ENCODE measurements at places on chromosomes 13 and 19.

DNA sequence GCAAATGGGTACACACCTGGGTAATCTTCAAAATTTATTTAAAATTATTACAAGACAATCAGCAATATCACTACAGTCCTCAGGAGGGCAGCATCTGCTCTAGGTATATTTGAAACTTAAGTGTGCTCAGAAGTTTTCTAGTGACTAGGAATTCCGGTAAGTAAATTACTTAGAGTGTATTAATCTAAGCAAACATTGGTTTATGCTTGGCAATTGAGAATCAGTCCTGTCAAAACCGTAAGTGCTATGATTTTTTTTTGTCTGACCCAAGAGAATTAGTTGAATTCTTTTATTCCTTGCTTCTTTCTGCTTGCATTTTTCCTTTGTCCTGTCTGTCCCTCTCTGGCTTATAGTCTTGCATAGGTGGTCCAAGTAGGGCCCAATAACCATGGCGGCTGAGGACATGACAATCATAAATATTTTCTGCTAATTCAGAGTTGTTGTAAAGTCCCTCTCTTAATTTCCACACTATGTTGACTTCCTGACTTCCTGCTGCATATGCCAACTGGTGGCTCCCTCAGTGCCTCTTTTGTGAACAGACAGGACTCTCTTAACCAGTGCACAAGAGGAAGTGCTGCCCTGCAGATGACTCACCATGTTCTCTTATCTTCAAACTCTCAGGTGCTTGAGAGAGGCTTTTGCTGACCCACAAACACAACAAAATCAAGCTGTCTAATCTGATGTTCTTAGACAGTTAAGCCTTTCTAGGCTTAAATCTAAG, 82.2 kb downstream of the SLAIN1 start:
- no peak overlapping the region for H3K27ac ChIP-seq
- H3K27me3 ChIP-seq, result no peaks in the 10 kb centered on the region
- no peaks in the 10 kb centered on the region for H3K36me3 ChIP-seq
- DNase-seq, result peak; percentile 72
- no peak overlapping the region for H3K4me3 ChIP-seq

- H3K36me3 ChIP-seq, result no peaks in the 10 kb centered on the region
- no peaks in the 10 kb centered on the region for H3K27me3 ChIP-seq
- peak; percentile 2 for DNase-seq
- H3K27ac ChIP-seq, result no peak overlapping the region
Measured at GRCh38 chr13:22461854-22462490, 718.8 kb upstream of the SGCG start.

GRCh38 chr13:77985866-77986636, 67.4 kb upstream of the EDNRB start:
- H3K36me3 ChIP-seq, result no peaks in the 10 kb centered on the region
- no peak overlapping the region for H3K27ac ChIP-seq
- no peak overlapping the region for H3K4me3 ChIP-seq
- H3K4me1 ChIP-seq, result peaks cover 2% of the 10 kb centered on the region

GRCh38 chr19:41298348-41298964, 11.5 kb upstream of the CCDC97 start:
- peaks cover 78% of the 10 kb centered on the region for H3K36me3 ChIP-seq
- H3K4me3 ChIP-seq, result no peak overlapping the region
- H3K27me3 ChIP-seq, result no peaks in the 10 kb centered on the region
- peak overlapping the region; percentile 14 for H3K27ac ChIP-seq
- peak; percentile 99 for DNase-seq
- H3K4me1 ChIP-seq, result peaks cover 26% of the 10 kb centered on the region

DNA sequence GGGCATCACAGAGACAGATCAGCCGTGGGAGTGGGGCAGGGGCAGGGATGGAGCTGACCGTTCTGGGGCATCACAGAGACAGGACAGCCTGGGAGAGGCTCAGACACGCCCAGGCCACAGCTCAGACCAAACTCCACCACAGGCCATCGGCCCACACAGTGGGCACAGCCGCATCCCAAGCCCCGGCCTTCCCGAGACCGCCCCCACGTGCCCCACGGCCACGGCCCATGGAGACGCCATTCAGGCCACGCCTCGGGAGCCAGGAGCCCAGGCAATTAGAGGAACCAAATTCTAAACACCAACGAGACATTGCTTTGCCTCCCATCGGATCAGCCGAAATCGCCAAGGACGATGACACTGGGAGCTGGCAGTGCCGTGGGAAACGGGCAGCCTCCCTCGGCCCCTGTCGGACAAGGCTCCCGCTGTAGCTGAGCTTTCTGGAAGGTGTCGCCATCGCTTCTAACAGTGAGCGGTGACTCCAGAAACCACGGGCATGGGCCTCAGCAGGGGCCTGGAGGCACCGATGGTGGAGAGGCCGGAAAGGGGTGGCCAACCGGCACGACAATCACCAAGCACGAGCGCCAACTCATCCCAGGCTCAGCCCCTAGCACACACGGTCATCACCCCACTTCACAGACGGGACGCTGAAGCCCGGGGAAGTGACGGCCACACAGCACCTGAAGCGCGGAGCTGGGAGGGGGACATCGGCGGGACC, 2.4 kb downstream of the PIP5K1C start:
- peaks cover 49% of the 10 kb centered on the region for H3K36me3 ChIP-seq
- no peak overlapping the region for H3K27ac ChIP-seq
- H3K27me3 ChIP-seq, result no peaks in the 10 kb centered on the region
- peak overlapping the region; percentile 68 for H3K4me3 ChIP-seq
- no peak for DNase-seq

GRCh38 chr19:8512115-8512967, 1.6 kb downstream of the ZNF414 start:
- H3K27me3 ChIP-seq, result no peaks in the 10 kb centered on the region
- H3K4me1 ChIP-seq, result peaks cover 19% of the 10 kb centered on the region
- H3K27ac ChIP-seq, result no peak overlapping the region
- DNase-seq, result no peak
- H3K36me3 ChIP-seq, result peaks cover 6% of the 10 kb centered on the region

DNA sequence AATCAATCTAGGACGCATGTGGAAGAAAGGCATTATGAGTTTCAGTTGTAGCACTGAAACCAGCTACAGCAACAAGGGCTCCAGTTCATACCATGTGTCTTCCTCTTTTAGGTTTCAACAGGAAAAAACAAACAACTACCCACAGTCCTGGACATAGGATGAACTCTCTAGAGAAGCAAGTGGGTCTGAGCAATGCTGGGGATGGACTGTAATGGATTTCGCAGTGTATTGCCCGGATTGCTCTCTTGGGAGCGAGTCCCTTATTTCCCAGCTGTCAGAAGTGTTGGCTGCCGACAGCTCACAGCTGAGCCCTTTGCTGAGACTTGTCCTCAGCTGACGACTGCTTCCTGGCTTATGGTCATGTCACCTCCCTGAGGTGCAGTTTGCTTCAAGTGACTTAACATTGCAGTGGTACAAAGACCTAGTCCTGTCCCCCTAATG, 12.1 kb upstream of the MYCBP2 start:
- H3K27me3 ChIP-seq, result no peaks in the 10 kb centered on the region
- H3K4me3 ChIP-seq, result no peak overlapping the region
- DNase-seq, result no peak
- H3K36me3 ChIP-seq, result no peaks in the 10 kb centered on the region
- H3K27ac ChIP-seq, result no peak overlapping the region

DNA sequence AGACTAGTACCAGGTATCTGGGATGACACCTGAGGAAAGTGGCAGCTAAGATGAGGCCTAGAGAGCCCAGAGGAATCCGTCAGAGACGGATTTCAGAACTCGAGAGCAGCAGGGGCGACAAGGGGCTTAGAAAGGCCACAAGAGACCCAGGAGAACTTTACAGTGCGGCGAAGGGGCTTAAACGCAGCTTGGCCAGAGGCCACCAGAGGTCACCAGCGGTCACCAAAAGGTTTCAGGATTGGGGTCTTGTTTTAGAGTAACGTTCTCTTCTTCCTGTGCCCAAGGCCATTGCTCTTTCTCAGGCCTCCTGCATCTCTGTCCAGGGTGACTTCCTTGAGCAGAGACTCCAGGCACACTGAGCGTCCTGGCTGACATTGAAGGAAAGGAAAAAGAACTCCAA, 2.2 kb downstream of the ZSCAN22 start:
- DNase-seq, result no peak
- H3K36me3 ChIP-seq, result peaks cover 6% of the 10 kb centered on the region
- no peak overlapping the region for H3K27ac ChIP-seq

GRCh38 chr19:1953037-1953436, 12.1 kb downstream of the CSNK1G2 start:
- H3K27me3 ChIP-seq, result no peaks in the 10 kb centered on the region
- H3K27ac ChIP-seq, result no peak overlapping the region
- peaks cover 28% of the 10 kb centered on the region for H3K4me1 ChIP-seq
- peaks cover 79% of the 10 kb centered on the region for H3K36me3 ChIP-seq
- no peak for DNase-seq
- no peak overlapping the region for H3K4me3 ChIP-seq

DNA sequence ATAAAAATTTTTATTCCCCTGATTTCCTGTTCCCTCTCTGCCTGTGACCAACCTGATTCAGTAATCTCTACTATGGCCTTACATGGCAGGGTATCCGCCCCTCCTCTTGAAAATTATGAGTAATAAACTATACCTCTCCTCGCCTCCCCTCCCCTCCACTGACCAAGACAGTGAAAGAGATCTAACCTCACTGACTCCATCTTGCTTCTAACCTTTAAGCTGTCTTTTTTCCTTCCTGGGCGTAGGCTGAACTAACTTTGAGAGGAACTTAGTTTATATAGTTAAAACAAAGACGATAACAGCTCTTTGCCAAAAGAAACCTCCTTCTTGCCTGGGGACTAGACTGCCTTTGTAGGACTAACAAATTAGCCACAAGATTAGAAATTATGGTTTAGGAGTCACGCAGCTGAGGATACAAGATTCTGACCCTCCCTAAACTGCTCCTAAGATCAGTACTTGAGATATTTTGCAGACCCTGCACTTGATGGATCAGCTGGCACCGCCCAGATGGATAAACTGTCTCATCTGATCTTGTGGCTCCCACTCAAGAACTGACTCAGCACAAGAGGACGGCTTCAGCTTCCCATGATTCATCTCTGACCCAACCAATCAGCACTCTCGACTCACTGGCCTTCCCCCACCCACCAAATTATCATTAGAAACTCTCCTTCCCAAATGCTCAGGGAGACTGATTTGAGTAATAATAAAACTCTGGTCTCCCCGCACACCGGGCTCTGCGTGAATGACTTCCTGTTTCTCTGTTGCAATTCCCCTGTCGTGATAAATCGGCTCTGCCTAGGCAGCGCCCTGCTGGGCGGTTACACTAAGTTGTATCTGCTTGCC, 187.1 kb downstream of the TDRD3 start:
- H3K36me3 ChIP-seq, result no peaks in the 10 kb centered on the region
- peak; percentile 39 for DNase-seq
- no peak overlapping the region for H3K4me3 ChIP-seq
- no peaks in the 10 kb centered on the region for H3K4me1 ChIP-seq
- H3K27ac ChIP-seq, result no peak overlapping the region
- H3K27me3 ChIP-seq, result peaks cover 50% of the 10 kb centered on the region

GRCh38 chr13:73230716-73231115, 171.9 kb downstream of the KLF5 start:
- no peaks in the 10 kb centered on the region for H3K4me1 ChIP-seq
- no peak overlapping the region for H3K4me3 ChIP-seq
- H3K36me3 ChIP-seq, result no peaks in the 10 kb centered on the region
- DNase-seq, result no peak

- no peak overlapping the region for H3K4me3 ChIP-seq
- peaks cover 29% of the 10 kb centered on the region for H3K36me3 ChIP-seq
- peaks cover 7% of the 10 kb centered on the region for H3K4me1 ChIP-seq
- no peak overlapping the region for H3K27ac ChIP-seq
Measured at GRCh38 chr19:50792272-50793250, 2.3 kb downstream of the ACP4 start.

Measured in mesenchymal stem cell (in vitro differentiated cells and primary cell).